Hypothalamus (tissue), 51 donors: ENCODE measurements at places on chromosomes 11 and 22.

- no peak for DNase-seq
Observed at GRCh38 chr11:34044664-34045485, 6.7 kb upstream of the CAPRIN1 start.

- DNase-seq: no peak
Observed at GRCh38 chr22:38871360-38872171, 450 bp downstream of the CBX6 start.

- DNase-seq: no peak
Observed at GRCh38 chr11:118128310-118128709, 24.3 kb downstream of the SCN4B start.

DNA sequence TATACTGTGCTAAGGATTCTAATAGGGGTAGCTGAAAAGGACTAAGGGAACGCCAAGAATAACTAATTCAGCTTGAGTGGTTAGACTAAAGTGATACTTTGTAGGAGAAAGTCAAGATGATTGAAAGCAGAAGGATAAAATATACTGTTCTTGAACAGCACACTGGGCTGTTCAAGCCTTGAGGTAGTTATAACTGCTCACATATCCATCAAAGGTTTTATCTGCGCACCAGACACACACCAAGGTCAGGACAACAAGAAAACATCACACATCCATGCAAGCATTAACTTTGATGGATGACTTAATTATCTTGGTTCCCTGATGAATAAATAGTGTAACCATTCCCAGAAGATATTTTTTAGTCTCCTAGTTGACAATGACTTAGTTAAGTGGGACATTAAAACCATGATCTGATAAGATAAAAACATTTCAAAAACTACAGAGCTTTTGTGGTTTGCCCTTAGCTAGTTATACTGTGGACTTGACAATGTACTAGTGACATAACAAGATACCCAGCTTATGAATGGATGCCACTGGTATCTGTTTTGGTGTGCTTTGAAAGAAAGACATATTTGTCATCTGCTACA, 728.9 kb downstream of the JRKL start:
- no peak for DNase-seq

DNA sequence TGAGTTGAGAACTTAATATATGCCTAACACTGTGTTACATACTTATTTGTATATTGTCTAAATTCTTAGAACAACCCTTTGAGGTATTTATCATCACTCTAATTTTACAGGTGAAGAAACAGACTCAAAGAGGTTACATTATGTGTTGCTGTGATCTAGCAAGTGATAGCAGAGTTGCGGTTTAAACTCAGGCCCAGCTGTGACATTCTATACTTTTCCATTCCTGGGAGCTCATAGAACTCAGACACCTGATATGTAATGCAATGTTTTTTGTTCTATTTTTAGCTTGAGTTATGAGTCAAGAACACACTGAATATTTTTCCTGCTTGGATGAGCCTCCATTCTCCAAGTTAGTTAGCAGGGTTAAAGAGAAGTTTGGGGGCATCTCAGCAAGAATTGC, 449.7 kb upstream of the DDI1 start:
- no peak for DNase-seq

GRCh38 chr22:30824096-30824495, 129.4 kb downstream of the OSBP2 start:
- DNase-seq: no peak

- no peak for DNase-seq
Observed at GRCh38 chr11:106872246-106872645, 146.0 kb downstream of the GUCY1A2 start.

- DNase-seq: no peak
Observed at GRCh38 chr11:116925050-116925449, 87.6 kb upstream of the APOA1 start.

GRCh38 chr11:133678191-133678590, 145.9 kb upstream of the OPCML start:
- DNase-seq: no peak
